Stimulated activated CD4-positive, alpha-beta T cell treated with anti-CD3 and anti-CD28 coated beads, TNF-alpha, amount 100 ng/mL, for 48 hours (primary cell): ENCODE measurements at places on chromosomes 3 and 15.
A peak's percentile ranks its signal among the peaks of the same experiment; 100 is the strongest.

DNA sequence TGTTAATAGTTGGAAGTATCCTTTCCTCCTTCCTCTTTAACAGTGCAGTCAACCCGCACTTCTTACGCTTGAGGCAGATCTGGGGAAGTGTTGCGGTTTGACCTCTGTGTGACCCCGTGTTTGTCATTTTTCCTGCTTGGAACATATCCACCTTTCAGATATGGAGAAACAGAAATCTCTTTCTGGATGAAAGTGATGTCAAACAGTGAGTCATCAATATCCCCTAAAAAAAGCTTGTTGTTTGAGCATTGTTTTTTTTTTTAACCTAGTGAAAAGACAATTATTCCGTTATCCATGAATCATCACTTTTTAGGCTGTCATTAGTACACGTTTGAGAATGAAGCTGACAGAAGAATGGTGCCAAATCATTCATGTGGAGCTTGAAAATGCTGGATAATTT is 293.7 kb downstream of the ARPP21 start:
- no peak for DNase-seq

DNA sequence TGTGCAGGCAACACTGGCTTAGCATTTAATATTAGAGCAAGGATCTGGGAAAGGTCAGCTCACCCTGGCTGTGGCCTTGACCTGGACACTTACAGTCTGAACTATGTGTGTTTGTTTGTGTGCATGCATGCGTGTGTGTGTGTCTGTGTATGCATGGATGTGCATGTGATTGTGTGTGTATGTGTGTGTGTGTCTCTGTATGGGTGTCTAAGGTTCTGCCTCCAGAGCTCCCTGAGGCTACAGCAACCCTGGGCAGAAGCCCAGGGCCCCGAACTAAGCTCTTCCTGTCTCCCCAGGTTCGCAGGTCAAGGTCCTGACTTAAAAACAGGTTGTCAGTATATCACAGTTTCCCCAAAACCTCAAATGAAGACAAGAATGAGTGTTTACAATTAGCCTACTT is 51.3 kb downstream of the SUSD5 start:
- DNase-seq: no peak

DNA sequence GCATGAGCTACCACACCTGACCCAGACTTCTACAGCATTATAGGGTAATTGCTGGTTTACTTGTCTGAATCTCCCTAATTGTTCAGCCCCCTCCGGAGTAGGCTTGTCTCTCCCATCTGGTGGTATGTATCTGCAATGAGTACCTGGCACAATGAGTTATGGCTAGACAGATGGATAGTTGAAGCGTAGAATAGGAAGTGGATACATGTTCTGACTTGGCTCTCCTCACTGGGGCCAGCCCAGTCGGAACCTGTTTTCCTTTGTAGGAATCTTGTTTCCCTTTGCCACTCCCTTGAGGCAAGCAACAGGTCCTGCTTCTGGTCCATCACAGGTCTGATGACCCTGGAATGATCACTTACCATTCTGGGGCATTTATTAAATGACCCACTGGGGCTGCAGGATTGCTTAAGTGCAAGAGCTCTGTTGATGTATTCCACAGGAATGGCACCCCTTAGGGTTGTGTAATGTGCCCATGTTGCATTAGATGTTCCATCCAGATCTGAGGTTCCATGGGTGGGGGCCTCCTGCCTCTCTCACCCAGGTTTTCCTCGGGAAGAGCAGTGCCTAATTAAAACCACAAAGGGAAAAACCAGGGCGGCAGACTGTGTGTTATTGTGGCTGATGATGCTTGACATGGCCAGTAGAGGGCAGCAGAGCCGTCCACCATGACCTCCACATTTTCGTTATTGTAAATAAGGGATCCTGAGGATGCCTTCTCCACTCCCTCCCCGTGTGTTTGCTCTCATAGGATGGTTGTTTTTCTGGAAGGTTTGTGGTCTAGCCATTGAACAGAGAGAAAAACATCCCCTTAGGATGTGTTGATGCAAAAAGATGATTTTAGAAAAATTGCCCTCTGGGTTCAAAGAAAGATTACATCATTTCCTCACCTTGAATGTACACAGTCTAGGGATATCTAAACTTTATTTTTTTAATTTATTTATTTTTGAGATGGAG is 58.0 kb downstream of the CMTM8 start:
- peak; percentile 42 for DNase-seq

DNA sequence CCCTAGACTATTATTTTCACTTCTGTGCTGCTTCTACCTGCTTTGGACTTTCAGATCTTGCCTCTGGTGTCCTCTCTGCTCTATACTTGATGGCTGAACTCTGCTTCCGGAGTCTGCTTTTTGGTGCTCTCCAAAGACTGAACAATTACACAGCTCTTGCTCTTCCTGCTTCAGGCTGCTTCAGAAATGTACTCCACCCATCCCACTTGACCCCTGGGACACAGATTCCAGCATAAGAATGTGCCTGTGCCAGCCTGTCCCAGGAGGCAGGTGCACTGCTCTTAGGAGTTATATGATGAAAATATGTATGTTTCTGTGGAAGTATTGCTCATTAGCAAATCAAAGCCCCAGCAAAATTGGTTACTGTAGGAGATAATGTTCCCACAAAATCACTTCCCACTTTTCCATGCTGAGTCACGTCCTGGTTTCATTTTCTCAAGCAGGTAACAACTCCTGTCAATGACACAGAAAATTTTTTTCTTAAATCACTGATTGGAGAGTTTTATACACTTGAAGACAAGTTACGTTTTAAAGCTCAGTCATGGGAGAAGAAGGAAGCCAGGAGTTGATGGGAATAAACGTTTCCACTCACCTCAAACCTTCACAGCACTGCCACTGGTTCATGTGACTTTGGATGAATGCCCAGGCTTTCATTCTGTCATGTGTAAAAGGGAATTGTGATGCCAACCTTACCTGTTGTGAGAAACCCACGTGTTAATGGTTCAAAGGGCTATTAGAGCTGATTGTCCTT is 239.4 kb upstream of the ZPLD1 start:
- DNase-seq: no peak
